Right atrium auricular region (tissue), 2 donors: ENCODE measurements at places on chromosomes 11 and 22.

DNA sequence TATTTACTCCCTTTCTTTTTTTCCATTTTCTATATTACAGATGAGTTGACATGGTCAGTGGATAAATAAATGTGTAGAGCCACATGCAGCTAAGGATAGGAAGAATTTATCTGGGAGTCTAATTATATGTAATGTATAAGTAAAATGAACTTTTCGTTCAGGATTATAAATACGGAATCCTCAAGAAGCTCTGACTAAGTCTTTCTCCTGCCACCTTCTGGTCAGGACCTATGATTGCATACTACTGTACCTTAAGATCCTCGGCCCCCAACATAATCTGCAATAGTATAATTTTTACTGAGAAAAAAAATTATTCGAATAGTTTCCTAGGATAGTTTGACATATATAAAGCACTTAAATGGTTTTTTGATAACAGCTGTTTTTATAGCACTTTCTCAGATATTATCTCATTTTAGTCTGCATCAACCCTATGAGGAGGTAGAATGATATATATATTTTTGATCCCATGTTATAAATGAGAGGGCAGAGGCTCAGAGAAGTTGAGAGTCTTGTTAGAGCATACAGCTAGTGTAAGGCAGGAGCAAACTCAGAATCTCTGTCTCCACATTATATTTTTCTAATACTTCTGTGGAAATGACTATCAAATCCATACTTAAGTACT is 36.1 kb downstream of the CCDC90B start:
- no peak for DNase-seq

DNA sequence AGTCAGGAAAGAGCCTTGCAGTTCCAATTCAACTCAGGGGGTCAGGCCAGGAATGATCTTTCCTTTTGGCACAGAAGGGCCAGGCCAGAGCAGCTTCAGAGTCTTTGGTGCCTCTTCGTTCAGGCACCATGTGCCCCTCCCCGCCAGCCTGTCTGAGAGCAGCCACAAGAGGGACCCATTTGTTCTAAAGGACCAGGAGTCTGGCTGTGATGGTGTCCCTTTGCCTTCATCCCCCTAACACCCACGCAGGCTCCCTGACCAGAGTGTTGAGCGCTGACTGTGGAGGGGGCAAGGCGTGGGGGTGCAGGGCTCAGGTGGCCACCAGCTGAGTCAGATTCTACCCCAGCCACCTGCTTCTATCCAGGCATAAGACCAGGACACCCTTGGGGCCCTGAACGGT is 156.4 kb downstream of the TTC17 start:
- no peak for DNase-seq

GRCh38 chr22:47608421-47608820 is 846.0 kb downstream of the TBC1D22A start:
- no peak for DNase-seq

GRCh38 chr22:50269573-50269969 is 609 bp downstream of the MAPK11 start:
- no peak for DNase-seq

DNA sequence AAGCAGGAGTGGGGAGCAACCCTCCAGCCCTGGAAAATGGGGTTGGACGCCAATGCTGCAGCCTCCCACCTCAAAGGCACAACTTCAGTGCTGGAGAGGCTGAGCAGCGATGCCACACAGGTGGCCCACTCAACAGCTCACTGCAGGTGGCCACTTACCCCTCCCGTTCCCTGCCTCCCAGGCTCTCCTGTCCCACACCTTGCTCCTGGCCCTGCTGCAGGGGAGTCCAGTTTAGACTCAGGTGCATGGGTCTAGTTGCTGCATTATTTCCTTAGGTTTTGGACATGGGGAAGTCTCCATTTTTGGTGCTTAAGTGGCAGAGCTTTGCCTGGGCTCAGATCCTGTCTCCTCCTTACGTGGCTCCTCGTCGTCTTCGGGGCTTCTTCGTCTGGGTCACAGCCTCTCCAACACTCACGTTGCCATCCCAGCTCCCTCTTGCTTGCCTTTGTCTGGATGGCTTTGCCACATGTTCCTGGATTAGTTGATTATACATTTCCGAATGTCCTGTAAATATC is 898.3 kb downstream of the BRD1 start:
- peak; percentile 49 for DNase-seq

DNA sequence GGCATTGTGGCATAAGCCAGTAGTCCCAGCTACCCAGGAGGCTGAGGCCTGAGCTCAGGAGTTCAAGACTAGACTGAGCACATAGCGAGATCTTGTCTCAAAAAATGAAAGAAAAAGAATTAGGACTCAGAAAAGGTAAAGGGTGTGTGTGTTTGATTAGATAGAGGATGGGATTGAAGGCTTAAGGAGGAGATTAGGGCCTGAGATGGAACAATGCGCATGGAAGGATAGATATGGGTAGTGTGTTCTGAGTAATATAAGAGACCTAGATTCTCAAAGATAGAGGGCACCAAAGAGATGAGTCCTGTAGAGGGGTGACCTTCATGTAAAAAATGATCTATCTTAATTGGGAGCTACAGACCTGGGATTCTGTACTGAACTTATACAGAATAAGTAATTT is 17.3 kb upstream of the RAB30 start:
- DNase-seq: no peak

DNA sequence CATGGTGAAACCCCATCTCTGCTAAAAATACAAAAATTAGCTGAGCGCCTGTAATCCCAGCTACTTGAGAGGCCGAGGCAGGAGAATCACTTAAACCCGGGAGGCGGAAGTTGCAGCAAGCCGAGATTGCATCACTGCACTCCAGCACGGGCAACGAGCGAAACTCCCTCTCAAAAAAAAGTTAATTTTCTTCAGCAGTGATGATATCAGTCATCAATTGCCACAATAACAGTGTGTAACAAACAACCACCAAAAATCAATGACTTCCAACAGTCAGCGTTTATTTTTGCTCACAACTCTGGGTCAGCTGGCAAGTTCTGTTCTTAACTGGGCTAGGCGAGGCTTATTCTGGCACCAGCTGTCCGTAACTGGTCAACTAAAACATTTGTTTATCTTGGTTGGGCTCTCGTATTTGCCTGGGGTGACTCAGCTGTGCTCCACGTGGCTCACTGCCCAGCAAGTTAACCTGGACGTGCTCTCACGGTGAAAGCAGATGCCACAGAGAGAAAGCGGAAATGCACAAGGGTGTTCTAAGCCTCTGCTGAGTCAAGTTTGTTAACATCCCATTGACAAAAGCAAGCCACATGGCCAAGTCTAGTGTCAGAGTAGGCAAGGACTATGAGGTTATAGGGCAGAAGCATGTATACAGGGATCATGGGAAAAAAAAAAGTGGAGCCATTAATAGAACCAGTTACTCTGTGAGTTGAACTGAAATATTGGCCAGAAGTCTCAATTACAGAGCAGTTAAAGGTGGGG is 52.1 kb downstream of the LHFPL7 start:
- DNase-seq: peak; percentile 94

DNA sequence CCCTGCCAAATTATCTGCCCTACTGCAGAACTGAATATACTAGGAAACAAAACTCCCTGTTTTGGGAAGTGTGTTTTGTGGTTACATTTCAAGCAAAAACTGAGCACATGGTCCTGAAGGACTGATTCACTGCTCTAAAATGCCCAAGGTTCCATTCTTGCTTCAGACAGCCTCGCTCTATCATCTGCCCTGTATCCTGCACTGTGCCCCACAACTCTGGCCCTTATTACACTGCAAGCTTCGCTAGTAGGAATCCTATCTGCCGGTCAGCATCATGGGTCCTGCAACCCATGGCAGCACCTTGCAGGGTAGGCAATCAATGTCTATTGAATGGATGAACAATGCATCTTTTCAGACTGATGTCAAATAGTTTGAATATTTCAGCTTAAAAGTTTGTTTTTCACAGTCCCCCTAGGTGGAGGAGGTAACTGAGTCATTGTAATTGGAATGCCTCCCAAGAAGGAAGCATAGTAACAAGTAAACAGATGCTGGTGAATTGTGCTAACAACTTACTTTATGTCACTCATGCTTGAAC is 21.3 kb downstream of the LAYN start:
- DNase-seq: no peak

DNA sequence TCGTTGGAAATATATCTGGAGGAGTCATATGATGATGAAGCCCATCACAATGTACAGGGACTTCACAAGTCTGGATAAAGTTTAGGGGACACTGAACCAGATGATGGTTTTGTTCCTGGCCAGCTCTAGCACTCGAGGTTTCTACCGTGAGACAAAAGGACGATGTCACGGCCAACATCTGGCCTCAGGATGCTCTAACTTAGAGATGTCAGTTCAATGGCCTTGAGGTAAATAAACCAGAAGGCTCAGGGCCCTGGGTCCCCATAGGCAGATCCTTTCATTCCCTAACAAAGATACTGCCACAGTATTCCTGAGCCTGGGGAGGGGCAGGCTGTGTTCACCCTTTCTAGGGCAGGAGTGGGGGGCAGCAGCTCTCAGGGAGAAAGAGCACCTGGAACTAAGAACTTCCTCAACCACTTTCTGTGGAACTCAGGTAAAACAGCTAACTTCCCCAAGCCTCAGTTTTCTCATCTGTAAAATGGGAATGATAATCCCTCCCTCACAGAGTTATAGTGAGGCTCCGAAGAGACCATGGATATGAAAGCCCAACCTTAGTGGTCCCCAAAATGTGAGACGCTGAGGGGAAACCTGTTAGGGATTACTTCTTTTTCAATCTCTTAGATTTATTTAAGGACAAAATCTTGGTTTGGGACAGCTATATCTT is 18.3 kb downstream of the MS4A10 start:
- DNase-seq: no peak

DNA sequence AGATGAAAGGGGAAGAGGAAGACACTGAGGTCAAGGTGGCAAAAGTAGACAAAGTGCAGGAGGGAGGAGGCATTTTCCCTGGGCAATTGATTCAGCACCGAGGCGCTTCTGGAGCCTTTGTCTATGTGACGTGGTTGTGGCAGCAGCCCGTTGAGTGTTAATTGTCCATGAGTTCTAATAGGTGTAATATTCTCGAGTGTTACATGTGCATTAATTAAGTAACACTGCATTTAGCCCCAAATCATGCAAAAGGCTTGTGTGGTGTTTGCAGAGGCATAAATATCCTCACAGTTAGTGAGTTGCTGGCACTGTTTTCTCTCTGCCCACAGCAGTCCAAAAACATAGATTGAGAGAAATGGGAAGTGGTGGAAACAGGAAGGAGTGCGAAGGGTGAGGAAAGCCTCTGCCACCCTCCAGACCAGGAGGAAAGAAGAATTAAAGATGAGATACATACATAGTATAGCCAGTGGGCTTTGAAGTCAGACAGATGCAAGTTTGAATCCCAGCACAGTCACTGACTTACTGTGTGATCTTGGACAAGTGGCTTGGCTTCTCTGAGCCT is 361.2 kb downstream of the MN1 start:
- no peak for DNase-seq

GRCh38 chr22:20065896-20066616 is 14.0 kb upstream of the DGCR8 start:
- no peak for DNase-seq

DNA sequence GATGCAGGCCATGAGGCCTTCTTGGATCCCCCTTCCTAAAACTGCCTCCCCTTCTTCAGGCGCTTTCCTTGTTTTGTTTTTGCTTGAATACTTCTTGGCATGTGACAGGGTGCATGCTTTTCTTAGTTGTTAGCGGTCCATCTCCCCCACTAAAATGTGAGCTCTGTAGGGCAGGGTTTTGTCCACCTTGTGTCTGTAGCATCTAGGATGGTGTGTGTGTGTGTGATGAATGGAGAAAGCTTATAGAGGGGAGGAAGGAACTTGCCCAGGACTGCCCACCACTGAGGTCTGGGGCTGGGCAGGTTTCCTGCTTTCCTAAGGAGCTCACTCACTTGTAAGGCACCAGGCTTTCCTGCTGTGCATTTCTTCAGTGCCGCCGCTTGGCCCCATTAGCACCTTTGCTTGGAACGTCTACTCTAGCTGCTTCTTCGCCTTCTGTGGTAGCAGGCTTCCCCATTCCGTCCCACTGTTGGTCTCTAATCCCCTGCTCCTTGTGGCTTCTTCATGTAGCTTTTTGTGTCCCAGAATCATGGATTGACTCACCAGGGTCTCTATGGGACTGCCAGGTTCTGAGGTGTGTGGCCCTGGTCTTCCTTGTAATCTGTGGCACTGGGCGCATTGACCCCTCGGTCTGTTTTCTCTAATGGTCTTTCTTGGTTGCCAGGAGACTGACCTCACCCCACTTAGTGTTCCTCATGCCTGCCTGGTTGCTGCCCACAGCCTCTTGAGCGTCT is 3.3 kb downstream of the DGCR8 start:
- no peak for DNase-seq

- no peak for DNase-seq
Measured at GRCh38 chr11:19026862-19027261, 33.7 kb downstream of the MRGPRX2 start.

- DNase-seq: no peak
Measured at GRCh38 chr22:32518848-32519247, 44.2 kb downstream of the FBXO7 start.

DNA sequence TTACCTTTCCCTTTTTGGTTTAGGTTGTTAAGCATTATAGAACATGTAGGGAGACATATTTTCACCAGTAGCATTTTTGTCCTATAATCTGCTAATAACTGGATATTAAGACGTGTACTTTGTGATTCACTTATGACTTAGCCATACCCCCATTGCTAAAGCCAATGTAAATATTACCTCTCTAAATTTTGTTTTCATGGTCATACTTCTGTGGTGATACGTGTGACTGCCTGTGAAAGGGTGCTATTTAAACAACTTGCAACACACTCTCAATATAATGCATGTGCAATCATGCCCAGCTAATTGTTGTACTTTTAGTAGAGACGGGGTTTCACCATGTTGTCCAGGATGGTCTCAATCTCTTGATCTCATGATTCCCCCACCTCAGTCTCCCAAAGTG is 36.2 kb upstream of the PAK1 start:
- DNase-seq: no peak

DNA sequence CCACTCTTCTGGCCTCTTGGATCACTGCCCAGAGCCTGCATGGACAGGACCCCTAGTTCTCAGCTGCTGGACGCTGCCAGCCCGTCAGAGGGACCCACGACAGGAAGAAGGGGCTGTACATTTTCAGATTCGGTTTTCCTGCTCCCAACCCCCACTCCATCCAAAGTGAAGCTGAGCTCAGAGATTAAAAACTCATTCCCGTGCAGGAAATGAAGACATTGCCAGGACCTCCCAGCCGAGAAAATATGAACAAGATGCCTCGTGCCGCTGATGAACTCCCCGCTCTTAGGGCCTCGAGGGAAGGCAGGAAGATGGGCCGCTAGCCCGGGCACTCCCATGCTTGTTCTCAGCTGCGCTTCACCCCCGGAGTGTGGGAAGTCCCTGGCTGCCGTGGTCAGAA is 36.1 kb downstream of the RPUSD4 start:
- DNase-seq: no peak

- no peak for DNase-seq
Measured at GRCh38 chr11:134021326-134021725, 47.5 kb upstream of the JAM3 start.
